HFF-Myc (cell line): ENCODE measurements at places on chromosomes 6 and 20.

GRCh38 chr6:137044366-137045221 lies at the start of gene IL20RA:
Gene IL20RA, minus strand, starts transcription at chr6:137044965. Its CDS starts 237 bp downstream, at chr6:137044728.
- DNase-seq: no peak

- DNase-seq: no peak
These were observed 82.7 kb downstream of the EPM2A start for GRCh38 chr6:145652572-145652971.

DNA sequence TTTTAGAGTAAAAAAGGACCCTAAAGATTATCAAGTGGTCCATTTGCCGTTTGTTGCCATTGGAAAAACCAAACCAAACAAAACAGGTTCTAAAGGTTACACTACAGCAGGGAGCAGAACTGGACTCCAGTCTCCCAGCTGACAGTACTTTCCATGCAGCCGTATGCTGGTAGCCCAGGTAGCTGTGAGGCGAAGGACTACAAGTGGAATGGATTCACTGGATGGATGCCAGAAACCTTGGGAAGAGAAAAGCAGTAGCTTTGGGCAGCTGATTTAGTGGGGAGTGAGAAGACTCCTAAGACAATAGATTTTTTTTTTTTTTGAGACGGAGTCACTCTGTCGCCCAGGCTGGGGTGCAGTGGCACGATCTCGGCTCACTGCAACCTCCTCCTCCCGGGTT lies 88.3 kb downstream of the SASH1 start:
- no peak for DNase-seq

- DNase-seq: no peak
These were observed 85.4 kb downstream of the EYA4 start for GRCh38 chr6:133326584-133326983.

GRCh38 chr6:55277646-55278045 lies 49.6 kb upstream of the GFRAL start:
- no peak for DNase-seq

DNA sequence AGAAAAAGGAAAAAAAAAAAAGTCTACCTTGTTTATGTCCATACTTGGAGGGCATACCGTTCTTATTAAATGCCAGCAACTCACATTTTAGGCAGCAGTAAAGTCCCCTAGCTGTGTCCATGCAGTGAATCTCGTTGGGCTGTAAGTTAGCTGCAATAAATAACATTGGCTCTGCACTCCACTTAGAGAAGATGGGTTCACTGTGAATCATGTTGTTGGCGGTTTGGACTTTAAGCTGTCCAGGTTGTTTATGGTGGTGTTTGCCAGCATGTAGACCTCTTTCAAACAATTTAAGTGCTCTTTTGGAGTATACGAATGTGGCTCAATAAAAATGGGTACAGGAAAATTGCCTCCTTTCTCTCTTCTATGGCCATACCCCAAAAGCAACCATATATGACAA lies 127.4 kb downstream of the ZNF217 start:
- DNase-seq: no peak
